ENCODE measurements at places on chromosomes 16 and 17.
A peak's percentile ranks its signal among the peaks of the same experiment; 100 is the strongest.

GRCh38 chr17:70774339-70775117, 605.2 kb downstream of the KCNJ2 start:
- DNase-seq, result no peak

- no peak for DNase-seq
These were observed 25.6 kb downstream of the MSI2 start for GRCh38 chr17:57281887-57282286.

DNA sequence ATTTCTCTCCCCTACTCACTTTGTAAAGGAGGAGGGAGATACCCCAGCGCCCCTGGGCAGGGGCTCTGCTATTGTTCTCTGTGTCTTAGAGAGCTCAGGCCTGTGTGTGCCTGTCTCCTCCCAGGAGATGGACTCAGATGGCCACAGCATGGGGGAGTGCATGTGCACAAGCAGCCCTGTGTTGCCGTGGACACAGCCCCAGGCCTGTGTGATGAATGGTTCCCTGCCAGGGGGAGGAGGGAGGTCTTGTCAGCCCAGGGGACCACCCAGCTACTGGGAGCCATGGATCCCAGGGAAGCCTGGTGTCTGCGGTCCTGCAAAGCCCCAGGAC, 26.3 kb downstream of the GINS2 start:
- peak; percentile 84 for DNase-seq

GRCh38 chr17:74530831-74531150, 484 bp downstream of the CD300LB start:
- DNase-seq, result no peak

GRCh38 chr17:57566721-57567120, 178.4 kb downstream of the CCDC182 start:
- DNase-seq, result no peak

DNA sequence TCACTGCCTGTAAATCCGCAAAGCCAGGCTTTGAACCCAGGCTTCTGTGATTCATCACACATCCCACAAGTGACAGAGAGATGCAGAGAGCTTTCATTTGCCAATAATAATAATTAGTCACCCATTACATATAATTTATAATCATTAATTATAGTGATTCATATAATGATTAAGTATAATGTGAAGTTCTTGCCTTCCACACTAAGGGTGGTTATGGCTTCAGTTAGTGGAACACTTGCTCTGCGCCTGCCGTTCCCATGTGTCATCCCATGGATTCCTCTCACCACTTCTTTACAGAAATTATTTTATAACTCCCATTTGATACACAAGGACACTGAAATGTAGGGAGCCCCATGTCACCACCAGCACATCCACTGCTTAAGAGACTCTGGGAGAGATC, 39.8 kb upstream of the XYLT1 start:
- no peak for DNase-seq

- DNase-seq, result no peak
These were observed 19.0 kb upstream of the N4BP1 start for GRCh38 chr16:48629016-48629415.

DNA sequence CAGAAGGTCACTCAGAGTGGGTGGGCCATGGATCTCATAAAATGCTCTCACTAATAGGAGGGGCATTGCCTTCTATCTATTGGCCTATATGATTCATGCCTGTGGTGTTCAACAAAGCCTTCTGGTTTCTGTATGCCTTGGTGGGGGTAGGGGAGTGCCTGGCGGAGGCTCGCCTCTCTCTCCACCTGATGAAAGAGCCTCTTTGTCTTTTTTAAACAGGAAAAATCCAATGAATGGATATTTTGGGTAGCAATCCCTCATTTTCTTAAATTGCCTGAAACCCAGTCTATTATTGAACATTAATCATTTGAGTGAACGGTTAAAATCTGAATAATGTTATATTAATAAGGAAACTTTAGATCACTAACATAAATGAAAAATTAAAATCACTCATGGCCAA, 90.6 kb downstream of the TOX3 start:
- peak; percentile 27 for DNase-seq

GRCh38 chr16:11585460-11586377, 1.0 kb downstream of the LITAF start:
- no peak for DNase-seq

DNA sequence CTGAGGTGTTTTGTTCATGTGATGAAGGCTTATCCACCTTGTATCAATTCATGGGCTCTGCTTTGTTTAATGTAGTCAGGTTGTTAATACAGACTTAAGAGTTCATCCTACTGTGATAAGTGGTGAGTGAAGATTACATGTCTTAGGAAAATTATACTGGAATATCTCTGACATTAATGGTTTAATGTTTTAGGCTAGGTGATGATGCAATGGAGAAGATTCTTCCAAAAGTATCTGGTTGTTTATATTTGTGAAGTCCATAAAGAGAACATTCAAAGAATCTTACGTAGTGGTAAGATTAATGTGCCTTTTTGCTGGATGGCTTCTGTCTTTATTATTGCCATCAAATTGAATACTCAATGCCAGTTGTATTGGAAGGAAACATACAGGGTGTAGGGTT, 236.4 kb downstream of the BCAS3 start:
- DNase-seq, result no peak

All from neuronal stem cell (in vitro differentiated cells).